Colonic mucosa (tissue), 4 donors: ENCODE measurements at places on chromosomes 4 and X. TPM values are rescaled to one million over a fixed set of nuclear protein-coding genes. Genes with fewer than 3 reads are reported as not detected.

The PRSS48 gene
- total RNA-seq, result not detected

The MAGED1 gene
- total RNA-seq, result 96.8 TPM

The IGSF1 gene
- 0.19 TPM for total RNA-seq

The MXRA5 gene
- total RNA-seq, result 6.6 TPM

The XK gene
- total RNA-seq, result 27.8 TPM

The GEMIN8 gene
- 20.9 TPM for total RNA-seq

The QRFPR gene
- not detected for total RNA-seq

The MAGEA8 gene
- total RNA-seq, result not detected

The CYBB gene
- total RNA-seq, result 7.7 TPM

The RNF128 gene
- 28.0 TPM for total RNA-seq

The PDE6B gene
- 2.3 TPM for total RNA-seq

The CFAP99 gene
- 0.32 TPM for total RNA-seq

The HS6ST2 gene
- total RNA-seq, result 2.0 TPM

The PIR gene
- 20.6 TPM for total RNA-seq

The HTN1 gene
- total RNA-seq, result not detected

The SUPT20HL2 gene
- total RNA-seq, result not detected

The NSUN7 gene
- 11.2 TPM for total RNA-seq

The ODAPH gene
- total RNA-seq, result not detected

The TASL gene
- 1.1 TPM for total RNA-seq

The F11 gene
- total RNA-seq, result 0.54 TPM

The CXCR3 gene
- 3.9 TPM for total RNA-seq

The SOWAHD gene
- total RNA-seq, result 3.2 TPM

The SHROOM4 gene
- total RNA-seq, result 2.2 TPM

The NAP1L2 gene
- total RNA-seq, result 1.8 TPM

The SMR3B gene
- total RNA-seq, result not detected

The ZCCHC13 gene
- not detected for total RNA-seq

The MRFAP1 gene
- total RNA-seq, result 274 TPM

The LNX1 gene
- total RNA-seq, result 25.0 TPM

The OPRPN gene
- total RNA-seq, result not detected

The GC gene
- total RNA-seq, result not detected
